Stimulated activated memory B cell treated with anti-CD40 and anti-IgM and Interleukin-4, amounts not matched to agents 10 μg/mL and 1 μg/mL and 100 μg/mL, for 72 hours (primary cell): ENCODE measurements at places on chromosomes 13 and 19.

- no peak for ATAC-seq
Observed at GRCh38 chr19:45693106-45693788, 781 bp downstream of the QPCTL start.

GRCh38 chr13:94613051-94613450, 11.4 kb downstream of the GPR180 start:
- ATAC-seq = no peak

DNA sequence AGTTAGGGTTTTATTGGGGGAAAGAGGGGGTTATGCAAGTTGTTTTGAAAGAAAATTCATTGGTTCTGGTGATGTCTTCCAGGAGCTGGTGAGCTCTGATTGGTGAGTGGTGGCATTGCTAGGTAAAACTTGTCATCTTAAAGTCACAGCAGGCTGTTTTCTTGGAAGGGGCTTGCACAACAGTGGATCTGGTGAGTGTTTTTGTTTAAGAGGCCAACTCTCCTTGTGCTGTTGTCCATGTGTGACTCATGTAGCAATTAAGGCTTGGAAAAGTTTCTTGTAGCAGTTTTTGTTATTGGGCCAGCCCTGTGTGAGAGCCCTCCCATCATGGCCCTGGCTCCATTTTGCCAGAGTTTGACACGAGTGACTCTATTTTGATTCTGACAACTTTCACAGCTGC, 109.4 kb downstream of the RFC3 start:
- ATAC-seq = no peak

DNA sequence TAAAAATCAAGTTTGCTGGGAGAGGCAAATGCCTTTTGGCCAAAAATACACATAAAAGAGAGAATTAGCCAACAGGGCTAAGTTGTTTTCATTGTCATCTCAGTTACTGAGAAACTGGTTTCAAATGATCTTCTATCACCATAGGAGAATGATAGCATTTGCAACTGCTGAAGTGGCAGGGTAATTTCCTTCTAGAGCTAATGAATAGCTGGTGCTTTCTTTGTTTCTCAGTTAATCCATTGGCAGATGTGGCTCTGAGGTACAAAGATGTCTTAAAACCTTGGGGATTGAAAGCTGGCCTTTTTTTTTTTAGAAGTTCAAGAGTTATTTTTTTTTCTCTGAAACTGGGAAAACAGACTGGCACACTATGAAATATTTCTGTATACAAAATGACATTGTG, 332.7 kb upstream of the KLF12 start:
- ATAC-seq = no peak

GRCh38 chr19:51959791-51960190, 26.8 kb downstream of the ZNF350 start:
- no peak for ATAC-seq

DNA sequence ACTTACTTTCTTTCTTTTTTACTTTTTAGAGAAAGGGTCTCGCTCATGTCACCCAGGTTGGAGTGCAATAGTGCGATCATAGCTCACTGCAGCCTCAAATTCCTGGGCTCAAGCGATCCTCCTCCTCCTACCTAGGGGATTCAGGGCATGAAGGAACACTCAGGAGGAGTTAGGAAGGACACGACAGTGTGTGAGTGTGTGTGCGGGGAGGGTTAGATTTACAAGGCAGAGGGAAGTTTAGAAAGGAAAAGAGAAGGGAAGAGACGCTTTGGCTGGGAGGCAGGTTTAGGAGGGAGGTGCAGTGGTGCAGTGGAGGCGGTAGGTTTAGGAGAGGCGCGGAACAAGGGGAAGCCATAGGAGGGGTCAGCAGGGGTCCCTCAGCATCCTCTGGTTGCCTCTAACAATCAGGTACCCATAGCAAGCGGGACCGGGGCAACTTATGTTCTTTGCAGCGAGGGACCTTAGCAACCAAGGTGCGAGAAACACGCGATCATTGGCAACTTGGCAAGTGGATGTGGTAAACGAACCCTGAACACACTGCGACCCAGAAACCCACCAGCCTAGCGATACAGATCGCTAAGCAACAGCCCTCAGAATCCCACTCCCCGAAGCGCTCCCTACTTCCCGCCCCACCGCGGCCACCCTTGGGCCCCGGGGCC, 501 bp downstream of the SIRT2 start:
- no peak for ATAC-seq

GRCh38 chr13:40648040-40648439, 18.4 kb downstream of the FOXO1 start:
- no peak for ATAC-seq
